Midbrain (tissue), 1 donor: ENCODE measurements at places on chromosomes 2 and 18.

DNA sequence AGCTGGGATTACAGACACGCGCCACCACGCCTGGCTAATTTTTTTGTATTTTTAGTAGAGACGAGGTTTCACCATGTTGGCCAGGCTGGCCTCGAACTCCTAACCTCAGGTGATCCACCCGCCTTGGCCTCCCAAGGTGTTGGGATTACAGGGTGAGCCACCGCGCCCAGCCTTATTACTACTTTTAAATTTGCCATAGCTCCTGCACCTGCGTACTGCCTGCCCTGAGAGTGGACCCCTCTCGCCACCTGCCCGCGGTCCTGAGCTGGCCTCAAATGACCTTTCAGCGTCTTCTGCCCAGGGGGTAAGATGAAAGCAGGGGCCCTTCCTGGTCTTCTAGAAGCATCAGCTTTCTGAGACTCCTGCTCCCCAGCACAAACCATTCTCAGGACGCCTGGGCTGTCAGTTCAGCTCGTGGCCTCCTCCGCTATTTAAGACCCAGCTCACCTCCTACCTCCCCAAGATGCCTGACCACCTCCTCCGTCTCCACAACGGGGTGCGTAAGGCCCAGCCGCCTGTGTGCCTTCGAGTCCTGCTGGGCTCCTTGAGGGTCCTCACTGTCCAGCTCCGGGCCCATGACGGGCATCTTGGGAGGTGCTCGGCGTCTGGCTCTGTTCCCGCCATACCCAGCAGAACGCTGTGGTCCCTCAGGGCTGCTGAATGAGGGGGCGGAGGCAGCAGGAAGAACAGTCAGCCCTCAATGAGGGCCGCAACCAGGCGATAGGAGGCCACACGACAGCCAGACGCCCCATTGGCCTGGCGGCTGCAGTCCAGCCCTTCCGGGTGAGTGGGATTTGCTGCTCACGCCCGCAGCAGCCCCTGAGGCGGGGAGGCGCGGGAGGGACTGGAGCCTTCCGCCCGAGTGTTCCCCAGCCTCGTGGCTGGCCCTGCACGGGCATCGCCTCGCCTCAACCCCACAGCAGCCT, 266.6 kb downstream of the TFCP2L1 start:
- no peak for DNase-seq

GRCh38 chr2:67221266-67221665, 175.9 kb upstream of the ETAA1 start:
- DNase-seq, result no peak

GRCh38 chr18:59150236-59150635, 10.6 kb downstream of the SEC11C start:
- no peak for DNase-seq

DNA sequence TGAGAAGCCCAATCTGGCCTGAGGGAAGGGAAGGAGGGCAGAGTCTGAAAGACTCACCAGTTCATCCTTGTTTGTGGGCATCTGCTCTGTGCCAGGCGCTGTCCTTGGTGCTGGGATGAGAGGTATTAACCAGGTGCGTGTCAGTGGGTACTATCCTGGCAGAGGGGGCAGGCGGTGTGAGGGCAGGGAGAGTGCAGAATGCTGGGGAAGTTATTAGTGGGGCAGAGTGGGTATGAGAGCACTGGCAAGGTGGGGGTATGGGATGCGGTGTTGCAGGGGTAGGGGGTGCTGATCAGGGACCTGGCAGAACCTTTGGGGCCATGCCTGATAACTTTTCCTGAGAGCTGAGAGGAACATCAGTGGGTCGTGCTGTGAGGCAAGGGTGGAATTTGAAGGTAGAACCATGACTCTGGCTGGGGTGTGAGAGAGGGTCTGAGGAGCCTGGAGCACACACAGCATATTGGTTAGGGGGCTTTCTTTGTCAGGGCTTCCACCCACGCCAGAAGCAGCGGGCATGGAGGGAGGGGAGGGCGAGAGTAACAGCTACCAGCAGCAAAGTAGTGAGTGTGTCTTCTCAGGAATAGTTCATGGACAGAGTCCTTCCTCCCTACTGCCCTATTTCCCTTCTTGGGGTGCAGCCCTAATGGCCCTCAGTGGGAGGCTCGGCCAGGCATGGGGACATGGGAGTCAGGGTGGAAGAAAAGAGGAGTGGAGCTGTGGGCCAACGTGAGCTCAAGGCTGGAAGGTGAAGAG, 290.7 kb downstream of the CYP26B1 start:
- no peak for DNase-seq

- no peak for DNase-seq
Observed at GRCh38 chr2:102589444-102589843, 29.9 kb upstream of the SLC9A2 start.

- DNase-seq, result no peak
Observed at GRCh38 chr2:144943293-144943941, 423.5 kb upstream of the ZEB2 start.

GRCh38 chr2:241538838-241539615, 19.5 kb upstream of the BOK start:
- no peak for DNase-seq

DNA sequence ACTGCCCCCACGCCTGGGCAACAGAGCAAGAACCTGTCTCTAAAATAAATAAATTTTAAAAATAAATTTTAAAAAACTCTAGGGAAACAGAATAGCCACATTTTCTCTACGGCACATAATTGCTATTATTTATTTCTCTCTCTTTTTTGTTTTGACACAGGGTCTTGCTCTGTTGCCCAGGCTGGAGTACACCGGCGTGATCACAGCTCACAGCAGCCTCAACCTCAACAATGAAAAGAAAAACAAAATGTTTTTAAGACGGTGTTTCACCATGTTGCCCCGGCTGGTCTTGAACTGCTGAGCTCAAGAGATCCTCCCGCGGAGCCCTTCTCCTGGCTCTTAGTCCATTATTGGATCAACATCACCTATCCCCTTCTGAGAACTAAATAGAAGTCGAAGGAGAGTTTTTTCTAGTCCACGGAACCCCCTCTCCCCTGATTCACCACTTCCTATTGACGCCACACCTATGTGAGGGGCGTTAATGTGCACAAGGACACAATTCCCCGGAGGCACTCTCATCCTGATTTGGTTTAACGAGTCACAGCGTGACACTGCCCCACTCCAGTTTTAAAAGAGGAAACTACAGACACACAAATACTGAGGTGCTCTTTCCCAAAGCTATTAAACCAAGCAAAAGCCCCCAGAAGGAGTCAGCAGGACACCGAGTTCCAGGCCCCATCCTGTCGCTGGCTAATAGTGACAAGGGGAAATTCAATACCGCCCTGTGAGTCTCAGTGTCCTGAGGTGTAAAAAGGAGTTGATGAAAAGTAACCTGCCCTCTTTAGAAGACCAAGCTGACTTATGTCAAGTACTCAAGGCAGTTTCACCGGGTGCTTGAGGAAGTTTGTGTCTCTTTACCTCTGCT, 1.1 kb downstream of the NPC1 start:
- DNase-seq, result no peak

- no peak for DNase-seq
Observed at GRCh38 chr18:10316778-10317177, 137.7 kb upstream of the APCDD1 start.

GRCh38 chr2:85309699-85310321, 18.0 kb downstream of the TGOLN2 start:
- no peak for DNase-seq

DNA sequence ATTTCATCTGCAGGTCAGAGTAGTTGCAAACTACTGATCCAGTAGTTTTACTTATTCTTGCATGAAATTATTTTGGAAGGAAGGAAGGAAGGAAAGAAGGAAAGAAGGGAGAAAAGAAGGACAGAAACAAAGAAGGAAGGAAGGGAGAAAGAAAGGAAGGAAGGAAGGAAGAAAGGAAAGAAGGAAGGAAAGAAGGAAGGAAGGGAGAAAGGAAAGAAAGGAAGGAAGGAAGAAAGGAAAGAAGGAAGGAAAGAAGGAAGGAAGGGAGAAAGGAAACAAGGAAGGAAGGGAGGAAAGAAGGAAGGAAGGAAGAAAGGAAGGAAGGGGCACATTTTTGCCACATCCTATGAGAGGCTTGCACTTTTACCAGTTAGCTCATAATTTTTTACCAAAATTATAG, 186.2 kb downstream of the LRRTM4 start:
- no peak for DNase-seq

- no peak for DNase-seq
Observed at GRCh38 chr18:31497404-31497835, 557 bp upstream of the DSG2 start.

DNA sequence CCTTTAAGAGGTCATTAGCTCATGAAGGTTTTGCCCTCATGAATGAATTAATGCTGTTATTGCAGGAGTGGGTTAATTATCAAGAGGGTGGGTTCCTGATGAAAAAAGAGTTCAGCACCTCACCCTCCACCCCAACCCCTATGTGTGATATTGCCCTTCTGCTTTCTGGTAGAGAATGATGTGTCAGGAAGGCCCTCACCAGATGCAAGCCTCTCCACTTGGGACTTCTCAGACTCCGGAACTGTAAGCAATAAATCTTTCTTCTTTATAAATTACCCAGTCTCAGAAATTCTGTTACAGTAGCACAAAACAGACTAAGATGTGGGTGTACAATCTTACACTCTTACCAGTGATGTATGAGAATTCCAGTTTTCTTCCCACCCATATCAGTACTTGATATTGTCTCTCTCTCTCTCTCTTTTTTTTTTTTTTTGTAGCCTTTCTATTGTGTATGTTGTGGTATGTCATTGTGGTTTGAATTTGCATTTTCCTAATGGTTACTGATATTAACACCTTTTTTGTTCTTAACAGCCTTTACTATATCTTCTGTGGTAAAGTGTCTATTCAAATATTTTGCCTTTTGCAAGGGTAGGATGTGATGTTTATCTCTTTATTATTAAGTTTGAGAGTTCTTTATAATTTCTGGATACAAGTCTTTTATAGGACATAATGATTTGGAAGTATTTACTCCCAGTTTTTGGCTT, 10.4 kb upstream of the MAP2 start:
- no peak for DNase-seq

DNA sequence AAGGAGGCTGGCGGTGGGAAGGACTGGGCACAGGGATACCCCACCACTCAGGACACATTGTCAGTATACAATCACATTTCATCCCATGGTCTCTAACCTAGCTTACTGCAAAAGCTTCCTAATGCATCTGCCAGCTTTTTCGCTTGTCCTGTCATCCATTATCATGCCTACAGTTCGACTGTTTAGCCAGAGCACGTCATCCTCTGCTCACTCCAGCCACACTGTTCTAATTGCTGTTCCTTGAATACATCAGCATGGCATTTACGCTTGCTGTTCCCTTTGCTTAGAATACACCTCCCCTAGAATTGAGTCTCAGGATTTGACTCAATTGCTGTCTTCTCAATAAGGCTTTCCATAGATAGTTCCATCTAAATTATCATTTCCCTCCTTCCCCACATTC, 166.3 kb downstream of the CCDC148 start:
- no peak for DNase-seq

GRCh38 chr2:42602876-42603219, 34.4 kb downstream of the MTA3 start:
- no peak for DNase-seq

- no peak for DNase-seq
Observed at GRCh38 chr18:72436401-72436800, 107.7 kb downstream of the CBLN2 start.

DNA sequence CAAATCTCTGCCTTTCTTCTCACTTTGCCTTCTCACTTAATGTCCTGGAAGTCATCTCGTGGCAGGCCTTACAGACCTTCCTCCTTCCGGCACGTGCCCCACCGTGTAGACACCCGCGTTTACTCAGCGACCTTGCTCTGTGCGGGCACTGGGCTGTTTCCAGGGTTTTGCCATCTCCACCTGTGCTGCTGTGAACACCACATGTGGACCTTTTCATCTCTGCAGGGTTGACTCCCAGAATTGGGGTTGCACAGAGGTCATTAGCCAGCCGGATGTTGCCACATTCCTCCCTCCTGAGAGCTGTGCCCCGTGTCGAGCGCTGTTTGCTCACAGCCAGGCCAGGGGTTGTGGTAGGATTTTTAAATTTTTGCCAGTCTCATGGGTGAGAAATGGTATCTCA, 25.4 kb downstream of the KCNG2 start:
- no peak for DNase-seq

- DNase-seq, result no peak
Observed at GRCh38 chr18:70453058-70453775, 164.4 kb downstream of the SOCS6 start.

DNA sequence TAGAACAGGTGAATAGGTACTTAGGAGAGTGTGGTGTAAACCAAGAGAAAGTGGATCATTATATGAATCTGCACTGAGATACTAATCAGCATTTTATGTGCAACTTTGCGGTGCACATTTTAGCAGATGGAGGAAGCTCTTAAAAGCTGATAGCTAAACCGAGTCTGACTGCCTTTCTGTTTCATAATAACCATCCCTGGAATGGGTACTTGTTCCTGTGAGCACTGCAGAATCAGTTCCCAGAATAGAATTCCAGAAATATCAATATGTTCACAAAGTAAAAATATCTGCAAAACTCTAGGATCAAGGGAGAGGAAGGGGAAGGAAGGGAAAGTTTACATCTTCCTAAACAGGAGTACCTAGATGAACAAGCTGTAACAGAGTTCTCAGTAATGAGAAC, 432.2 kb upstream of the HNRNPA3 start:
- DNase-seq, result no peak

GRCh38 chr2:36677996-36678605, 18.4 kb upstream of the VIT start:
- no peak for DNase-seq

DNA sequence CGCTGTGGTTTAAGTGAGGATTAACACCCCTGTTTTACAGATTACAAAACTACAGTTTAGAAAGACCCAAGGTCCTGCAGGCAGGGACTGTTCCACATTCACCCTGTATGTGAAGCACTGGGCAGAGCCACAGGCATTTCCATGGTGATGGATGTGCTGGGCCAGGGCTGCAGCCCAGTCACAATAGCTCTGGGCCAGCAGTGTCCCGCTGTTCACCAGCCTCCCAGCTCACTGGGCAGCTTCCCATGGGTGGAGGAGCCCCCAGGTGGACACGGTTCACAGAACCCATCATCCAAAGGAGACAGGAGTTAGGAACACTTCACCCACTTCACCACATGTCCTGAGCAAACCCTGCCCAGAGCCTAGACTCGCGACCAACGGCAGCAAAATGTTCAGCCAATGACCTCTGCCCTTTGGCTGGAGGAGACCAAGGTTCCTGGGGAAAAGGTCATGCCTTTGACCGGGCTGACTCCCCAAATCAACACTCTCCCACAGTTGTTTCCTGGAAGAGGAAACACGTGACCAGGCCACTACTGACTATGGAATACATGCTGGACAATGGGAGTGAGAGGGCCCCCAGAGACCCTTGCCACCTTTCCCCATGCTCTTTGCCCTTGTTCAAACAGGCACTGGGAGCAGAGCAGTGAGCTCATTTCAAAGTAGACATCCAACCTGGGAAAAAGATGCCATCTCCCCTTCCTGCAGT, 28.0 kb upstream of the SLC35F6 start:
- DNase-seq, result peak; percentile 35

- no peak for DNase-seq
Observed at GRCh38 chr2:42361728-42362283, 789 bp upstream of the COX7A2L start.

- no peak for DNase-seq
Observed at GRCh38 chr2:219296142-219296541, 13.1 kb downstream of the PTPRN start.
